ENCODE measurements at places on chromosomes 16 and 17. TPM values are rescaled to one million over a fixed set of nuclear protein-coding genes. Genes with fewer than 3 reads are reported as not detected.

The ABCC11 gene
- total RNA-seq: 0.13 TPM

The NPTX1 gene
- 4.2 TPM for total RNA-seq

The SPATA20 gene
- total RNA-seq: 62.1 TPM

The TPPP3 gene
- total RNA-seq: 129 TPM

The PPP1R1B gene
- 112 TPM for total RNA-seq

The GNAO1 gene
- 6.2 TPM for total RNA-seq

- DNase-seq: no peak
These were observed 10.7 kb downstream of the GNAO1 start for GRCh38 chr16:56202036-56202435.

GRCh38 chr16:19338335-19338734 is 52.8 kb downstream of the CLEC19A start:
- DNase-seq: no peak

GRCh38 chr17:7217113-7217987 is 2.3 kb downstream of the DLG4 start:
- DNase-seq: no peak

DNA sequence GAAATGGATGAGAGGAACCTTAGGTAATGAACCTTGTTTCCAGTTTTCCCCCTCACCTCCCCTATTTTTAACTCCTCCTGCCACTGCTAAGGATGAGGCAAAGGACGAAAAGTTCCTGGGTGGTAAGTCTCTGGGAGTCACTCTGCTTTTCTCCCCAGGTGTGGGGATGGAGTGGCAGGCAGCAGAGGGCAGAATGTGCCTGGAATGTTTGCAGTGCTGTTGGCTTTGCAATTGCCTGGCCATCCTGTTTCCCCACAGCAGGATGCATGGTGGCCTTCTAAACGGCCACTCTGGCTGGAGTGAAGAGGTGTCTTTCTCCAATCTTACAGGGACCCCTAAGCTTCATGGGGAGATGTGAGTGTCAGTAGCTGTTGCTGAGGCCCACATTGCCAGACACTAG is 432.5 kb upstream of the ZFHX3 start:
- DNase-seq: no peak

- DNase-seq: no peak
These were observed 7.3 kb downstream of the PCTP start for GRCh38 chr17:55758171-55758570.

- DNase-seq: no peak
These were observed 16.8 kb upstream of the AURKB start for GRCh38 chr17:8227238-8227581.

DNA sequence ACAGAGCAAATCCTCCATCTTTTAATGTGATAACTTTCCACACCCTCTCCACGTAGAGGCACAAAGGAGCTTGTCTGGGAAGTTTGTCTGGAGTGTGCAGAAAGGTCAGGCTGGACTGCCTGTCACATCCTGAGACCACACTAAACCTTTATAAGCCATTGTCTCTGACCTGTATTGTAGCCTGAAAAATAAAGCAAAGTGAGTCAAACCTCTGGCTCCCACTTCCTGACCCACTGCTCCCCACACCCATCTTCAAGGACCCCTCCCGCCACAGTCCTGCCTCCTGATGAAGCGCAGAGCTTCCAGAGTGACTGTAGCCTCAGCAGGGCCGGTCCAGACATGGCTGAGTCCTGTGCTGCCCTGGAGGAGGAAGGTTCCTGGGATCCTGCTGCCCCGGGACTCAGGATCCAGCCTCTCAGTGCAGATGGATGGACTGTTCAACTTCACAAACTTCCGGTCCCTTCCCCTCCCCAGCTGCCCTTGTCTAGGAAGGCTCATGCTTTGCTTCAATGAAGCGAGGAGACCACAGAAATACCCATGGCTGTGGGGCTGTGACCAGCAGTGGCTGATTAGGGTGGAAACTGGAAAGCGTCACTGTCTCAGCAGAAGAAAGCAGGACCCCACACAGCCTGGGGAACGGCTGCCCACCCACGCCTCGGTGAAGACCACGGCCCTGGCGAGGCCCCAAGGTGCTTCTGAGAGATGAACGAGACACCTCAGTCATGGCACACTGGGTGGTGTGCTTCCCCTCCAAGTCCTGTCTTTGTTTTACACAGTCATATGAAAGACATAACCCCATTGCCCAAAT is 30.9 kb upstream of the CLEC18B start:
- no peak for DNase-seq

- DNase-seq: no peak
These were observed 10.8 kb upstream of the SLFN12L start for GRCh38 chr17:35548208-35548810.

DNA sequence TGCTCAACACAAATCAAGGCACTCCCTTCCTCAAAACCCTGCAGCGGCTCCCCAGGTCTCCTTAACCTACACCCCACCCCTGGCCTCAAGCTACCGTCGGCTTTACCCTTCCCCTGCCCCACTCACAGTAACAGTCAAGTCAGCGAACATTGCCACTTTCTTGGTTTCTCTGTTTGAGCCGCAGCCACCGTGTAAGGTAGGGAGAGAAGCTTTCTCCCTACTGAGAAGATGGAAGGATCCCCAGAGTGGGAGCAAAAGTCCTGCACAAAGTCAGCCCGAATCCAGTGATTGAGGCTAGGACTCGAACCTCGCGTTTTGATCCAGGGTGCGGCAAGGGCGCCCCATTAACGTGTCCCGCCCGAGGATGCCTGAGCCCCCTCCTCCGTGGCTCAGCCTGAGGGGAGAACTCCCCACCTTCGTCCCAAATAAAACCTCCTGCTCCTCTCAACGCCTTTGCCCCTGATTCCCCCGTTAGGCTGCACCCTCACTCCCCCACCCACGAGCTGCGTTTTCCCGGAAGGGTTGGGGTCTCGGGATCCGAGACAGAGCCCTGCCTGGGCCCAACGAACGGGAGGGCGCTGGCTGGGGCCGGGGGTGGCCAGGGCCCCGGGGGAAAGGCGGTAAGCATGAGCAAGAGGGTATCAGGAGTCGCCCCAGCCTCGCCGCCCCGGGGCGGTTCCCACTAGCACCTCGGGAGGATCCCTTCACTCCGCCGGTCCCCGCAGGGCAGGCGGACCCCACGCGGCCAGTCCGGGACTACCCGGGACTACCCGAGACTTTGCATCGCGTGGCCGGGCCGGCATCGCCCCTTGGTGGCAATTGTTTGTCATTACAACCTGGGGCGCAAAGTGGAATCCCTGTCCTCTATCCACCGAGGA is 9.9 kb upstream of the NAGS start:
- no peak for DNase-seq

GRCh38 chr17:7717756-7718350 is 309 bp downstream of the DNAH2 start:
- DNase-seq: no peak

DNA sequence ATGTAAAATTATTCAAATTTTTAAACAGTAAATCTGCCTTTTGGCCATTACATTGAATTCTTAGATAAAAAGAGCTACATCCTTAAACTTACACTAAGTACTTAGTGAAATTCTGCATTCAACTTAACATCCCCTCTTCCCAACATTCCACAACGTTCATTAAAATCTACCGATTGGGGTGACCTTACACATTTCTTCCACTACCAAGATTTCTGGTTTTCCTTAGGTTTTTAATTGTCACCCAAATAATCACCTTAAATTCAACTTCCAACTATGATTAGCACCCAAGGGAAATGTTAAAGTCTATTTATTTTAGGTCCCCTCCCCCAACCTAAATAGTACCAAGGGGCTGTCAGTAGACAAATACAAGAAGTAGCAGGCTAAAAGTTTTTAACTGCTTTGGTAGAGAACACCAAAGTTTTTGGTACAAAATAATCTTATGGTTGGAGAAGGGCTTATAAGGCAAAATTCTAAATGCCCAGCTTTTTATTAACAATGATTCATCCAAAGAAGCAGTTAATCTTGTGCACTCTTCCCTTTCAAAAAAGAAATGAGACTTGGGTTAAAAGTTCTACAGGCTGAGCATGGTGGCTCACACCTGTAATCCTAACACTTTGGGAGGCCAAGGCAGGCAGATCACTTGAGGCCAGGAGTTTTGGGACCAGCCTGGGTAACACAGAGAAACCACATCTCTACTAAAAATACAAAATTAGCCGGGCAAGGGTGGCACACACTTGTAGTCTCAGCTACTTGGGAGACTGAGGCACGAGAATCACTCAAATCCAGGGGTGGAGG is 4.7 kb downstream of the SRSF1 start:
- no peak for DNase-seq

DNA sequence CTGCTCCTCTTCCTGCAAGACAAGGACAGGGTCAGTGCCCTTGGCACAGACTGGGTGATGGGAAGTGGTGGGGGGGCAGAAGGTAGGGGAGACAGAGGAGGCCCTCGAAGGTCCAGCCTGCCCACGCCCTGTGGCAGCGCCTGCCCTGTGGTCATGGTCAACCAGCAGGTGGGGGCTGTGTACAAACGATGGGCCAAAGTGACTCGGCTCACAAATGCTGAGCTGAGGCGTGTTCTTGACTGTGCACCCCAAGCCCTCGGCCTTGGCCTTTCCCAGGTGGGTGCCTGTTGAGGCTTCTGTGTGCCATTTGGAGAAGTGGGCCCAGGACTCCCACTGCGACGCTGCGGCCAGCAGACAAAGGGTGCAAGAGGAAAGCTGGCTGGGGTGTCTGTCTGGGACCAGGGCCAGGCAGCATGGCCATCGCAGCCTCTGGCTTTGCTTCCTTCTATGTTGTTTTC is 22.6 kb downstream of the MXRA7 start:
- DNase-seq: no peak

DNA sequence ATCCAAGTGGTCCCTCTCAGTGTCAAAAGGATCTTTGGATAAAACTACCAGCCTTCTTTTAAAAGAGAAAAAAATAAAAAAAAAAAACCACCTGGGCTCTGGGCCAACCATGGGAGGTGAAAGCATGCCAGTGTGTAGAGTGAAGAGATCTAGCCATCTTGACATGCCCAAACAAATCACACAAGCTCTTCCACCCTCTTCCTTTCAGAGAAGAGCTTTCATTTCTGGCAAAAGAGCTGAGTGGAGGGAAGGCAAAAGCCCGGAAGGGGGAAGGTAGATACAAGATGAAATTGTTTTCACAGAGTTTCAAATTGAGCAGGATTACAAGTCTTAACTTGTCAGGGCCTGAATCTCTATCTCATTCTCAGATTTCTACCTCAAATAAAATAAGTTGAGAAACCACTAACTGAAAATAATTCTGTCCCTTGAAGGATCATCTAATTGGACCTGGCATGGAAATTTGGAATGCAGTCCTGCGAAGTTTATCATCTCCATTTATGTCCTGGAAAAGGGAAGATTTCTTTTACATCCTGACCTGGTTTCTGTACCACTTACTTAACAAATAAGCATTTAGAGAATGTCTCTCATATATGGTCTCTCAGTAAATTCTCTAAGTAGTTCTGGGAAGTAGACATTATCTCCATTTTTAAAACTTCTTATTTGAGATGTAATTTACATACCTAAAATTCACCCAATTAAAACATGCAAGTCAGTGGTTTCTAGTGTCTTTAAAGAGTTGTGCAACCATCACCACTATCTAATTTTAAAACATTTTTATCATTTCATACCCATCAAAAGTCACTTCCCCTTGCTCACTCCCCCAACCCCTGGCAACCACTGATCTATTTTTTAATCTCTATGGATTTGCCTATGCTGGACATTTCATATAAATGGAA is 93.7 kb downstream of the TANGO6 start:
- no peak for DNase-seq

GRCh38 chr17:61409301-61410112 is 9.9 kb downstream of the TBX2 start:
- peak; percentile 81 for DNase-seq

DNA sequence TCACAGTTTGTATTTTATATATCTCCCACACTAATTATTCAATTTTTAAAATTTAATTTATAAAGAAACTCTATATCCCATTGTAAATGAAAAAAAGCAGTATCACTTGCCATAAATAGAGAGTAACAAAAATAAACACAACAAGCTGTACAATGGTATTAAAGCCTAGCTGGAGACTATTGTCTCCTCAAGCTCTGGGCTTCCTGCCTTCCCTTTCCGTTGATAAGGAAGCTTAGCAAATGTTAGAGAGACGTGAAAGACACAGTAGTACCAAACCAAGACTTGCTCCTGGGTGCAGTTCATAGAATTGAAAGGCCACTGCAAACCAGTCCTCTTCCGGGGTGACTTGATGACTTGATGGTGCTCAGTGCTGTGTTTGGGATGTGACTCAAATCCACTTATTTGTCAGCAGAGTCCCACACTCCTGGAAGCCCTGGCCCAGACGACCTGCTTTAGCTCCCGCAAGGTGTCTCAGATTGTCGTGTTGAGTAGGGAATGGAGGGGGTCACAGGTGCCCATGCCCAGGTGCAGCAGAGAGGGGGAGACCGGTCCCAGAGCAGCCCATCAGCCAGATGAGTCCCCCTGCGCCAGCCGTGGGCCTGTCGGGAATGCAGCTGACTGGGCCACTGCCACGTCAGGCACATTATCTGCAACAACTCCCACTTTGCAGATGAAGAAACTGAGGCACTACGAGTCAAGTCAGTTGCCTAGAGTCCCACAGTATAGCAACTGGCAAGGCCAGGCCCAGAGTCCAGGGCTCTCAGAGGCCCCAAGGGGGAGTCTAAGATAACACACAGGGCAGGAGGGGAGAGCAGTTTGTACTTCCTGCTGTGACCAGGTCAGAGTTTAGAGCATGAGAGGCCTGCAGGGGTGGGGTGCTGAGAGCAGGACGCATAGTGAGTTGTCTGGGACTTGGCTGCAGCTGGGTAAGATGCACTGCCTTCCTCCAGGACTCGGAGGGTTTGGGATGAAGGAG is 40.5 kb downstream of the PSME3IP1 start:
- DNase-seq: no peak

DNA sequence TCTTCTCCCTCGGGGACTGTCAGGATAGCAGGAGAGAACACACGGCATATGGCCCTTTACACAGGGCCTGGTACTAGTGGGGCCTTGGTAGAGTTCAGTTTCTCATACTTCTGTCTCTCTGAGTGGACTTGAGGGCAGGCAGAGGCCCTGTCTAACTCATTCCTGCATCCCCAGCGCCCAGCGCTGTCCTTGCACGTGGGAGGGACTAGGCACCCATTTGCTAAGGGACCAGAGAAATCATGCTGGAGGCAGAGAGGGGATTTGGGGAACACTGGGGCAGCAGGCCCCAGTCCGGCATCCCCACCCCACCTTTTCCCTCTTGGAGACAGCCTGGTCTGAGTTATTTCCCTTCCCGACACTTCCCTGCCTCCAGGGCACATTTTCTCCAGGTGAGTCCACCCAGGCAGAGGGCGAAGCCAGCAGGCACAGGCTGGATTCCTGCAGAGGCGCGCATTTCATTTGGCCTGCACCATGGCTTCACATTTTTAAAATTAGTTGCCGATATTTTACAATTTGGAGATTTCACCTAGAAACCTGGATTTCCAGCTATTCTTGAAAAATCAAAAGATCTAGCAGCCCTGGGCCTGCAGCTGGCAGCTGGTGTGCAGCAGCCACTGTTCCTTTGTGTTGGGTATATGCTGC is 9.7 kb upstream of the NKD1 start:
- DNase-seq: peak; percentile 59
